Activated T-cell treated with anti-CD3 and anti-CD28 coated beads for 24 hours (primary cell): ENCODE measurements at places on chromosomes 2 and 18.

GRCh38 chr2:200040831-200041230, 85.4 kb downstream of the MAIP1 start:
- DNase-seq, result no peak

DNA sequence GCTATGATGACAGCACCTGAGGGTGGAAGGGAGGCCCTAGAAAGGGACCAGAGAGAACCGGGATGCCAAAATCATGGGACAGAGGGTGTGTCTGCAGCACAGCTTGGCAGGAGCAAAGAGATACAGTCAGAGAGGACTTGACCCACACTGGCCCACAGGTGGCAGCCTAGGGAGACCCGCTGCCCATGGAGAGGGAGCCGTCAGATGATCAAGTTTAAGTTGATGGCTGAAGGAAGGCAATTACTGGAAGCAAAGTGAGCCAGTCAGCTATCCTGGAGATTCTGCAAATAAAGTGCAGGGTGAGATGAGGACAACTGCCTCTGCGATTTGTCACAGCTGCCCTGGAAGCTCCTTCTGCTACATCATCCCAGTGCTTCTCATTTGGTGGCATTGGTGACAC, 74.0 kb downstream of the CMPK2 start:
- no peak for DNase-seq

DNA sequence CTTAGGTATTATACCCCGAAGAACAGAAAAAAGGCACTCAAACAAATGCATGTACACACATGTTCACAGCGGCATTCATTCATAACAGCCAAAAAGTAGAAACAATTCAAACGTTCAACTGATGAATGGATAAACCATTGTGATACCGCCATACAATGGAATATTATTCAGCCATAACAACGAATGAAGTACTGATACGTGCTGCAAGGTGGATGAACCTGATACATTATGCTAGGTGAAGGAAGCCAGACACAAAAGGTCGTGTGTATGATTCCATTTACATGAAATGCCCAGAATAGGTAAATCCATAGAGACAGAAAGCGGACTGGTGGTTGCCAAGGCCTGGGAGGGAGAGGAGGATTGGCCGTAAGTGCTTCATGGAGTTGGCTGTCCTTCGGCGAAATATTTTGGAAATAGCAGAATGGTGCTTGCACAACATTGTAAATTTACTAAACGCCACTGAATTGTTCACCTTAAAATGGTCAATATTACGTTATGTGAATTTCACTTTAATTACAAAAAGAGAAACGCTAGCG, 750 bp upstream of the RMP24 start:
- peak; percentile 6 for DNase-seq

GRCh38 chr2:207227062-207227748, 61.5 kb upstream of the KLF7 start:
- DNase-seq, result no peak

- no peak for DNase-seq
These were observed 79.7 kb downstream of the COLEC12 start for GRCh38 chr18:420661-421246.
